ENCODE measurements at places on chromosomes 1 and 21.

DNA sequence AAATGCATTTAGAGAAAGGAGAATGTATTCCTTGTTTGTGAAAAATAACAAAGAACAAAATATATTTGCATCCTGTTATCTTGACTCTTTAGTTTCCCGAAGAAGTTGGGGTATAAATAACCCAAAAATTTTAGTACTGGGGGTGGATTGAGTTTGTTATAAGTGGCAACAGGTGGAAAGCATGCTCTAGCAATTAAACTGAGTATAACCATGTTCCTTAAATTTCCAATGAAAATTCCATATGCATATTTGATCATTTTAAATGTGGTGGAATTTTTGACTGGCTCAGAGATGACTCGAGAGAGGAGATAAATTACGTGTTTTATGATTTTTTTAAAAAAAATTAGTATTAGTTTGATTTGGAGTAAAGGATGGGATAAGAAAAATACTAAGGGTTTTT lies 348.9 kb downstream of the TGFB2 start:
- H3K4me1 ChIP-seq = no peaks in the 10 kb centered on the region
- H3K27me3 ChIP-seq = no peaks in the 10 kb centered on the region
- no peak overlapping the region for H3K4me3 ChIP-seq
- no peak overlapping the region for H3K27ac ChIP-seq
- H3K36me3 ChIP-seq = no peaks in the 10 kb centered on the region

DNA sequence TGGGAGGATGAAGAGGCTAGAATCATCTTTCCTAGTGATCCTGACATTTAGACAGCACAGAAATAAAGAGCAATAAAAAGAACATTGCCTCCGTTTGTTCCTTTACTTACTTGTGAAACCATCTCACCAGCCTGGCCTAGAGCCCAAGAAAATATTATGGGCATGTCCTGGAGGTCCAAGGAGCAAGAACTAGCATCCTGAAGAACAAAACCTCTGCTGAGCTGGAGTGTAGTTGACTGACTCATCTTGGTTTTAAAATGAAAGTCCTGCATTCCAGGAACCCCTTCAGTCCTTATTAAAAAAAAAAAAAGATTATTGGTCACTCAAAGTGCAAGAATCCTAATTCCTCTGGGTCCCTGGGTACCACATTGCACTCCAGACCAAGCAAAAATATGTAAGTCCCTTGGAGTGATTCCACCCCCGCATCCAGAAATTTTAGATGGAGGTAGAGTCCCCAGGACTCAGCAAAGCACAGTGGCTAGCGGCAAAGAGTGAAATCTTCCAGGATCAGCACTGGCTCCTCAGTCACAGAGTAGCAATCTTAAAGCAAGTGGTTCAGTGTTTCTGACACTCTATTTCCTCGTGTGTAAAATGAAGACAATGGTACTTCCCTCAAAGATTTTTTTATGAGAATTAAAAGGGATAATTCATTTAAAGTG lies 7.0 kb downstream of the SMCP start:
- no peaks in the 10 kb centered on the region for H3K36me3 ChIP-seq
- peaks cover 24% of the 10 kb centered on the region for H3K27me3 ChIP-seq
- H3K27ac ChIP-seq = no peak overlapping the region
- peaks cover 5% of the 10 kb centered on the region for H3K4me1 ChIP-seq

- H3K27me3 ChIP-seq = no peaks in the 10 kb centered on the region
- no peak for DNase-seq
- peaks cover 11% of the 10 kb centered on the region for H3K4me1 ChIP-seq
- H3K4me3 ChIP-seq = no peak overlapping the region
- no peak overlapping the region for H3K27ac ChIP-seq
- peaks cover 3% of the 10 kb centered on the region for H3K36me3 ChIP-seq
These were observed 9.4 kb downstream of the FCAMR start for GRCh38 chr1:206960676-206961386.

GRCh38 chr1:202197653-202198365 lies 4.2 kb downstream of the LGR6 start:
- peak overlapping the region; percentile 93 for H3K27ac ChIP-seq
- H3K4me1 ChIP-seq = peaks cover 41% of the 10 kb centered on the region
- DNase-seq = peak; percentile 71
- no peaks in the 10 kb centered on the region for H3K27me3 ChIP-seq

DNA sequence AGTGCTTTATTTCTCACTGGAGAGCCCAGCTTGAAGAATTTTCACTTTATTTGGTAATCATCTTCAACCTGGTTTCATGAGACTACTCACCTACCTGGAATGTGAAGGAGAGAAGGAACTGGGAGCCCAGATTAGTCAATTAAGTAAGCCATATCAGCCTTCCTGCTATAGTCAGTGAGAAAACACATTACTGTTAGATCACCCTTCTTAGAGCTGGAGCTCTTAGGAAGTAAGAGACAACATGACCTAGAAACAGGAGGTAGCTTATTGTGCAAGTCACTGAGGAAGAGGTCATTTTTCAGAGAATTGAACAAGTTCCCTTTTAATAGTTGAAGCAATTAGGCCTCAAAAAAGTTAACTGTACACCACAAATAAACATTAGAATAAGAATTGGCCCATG lies 49.2 kb upstream of the TEKT2 start:
- no peak for DNase-seq
- H3K36me3 ChIP-seq = peaks cover 32% of the 10 kb centered on the region
- no peaks in the 10 kb centered on the region for H3K4me1 ChIP-seq
- no peak overlapping the region for H3K4me3 ChIP-seq

DNA sequence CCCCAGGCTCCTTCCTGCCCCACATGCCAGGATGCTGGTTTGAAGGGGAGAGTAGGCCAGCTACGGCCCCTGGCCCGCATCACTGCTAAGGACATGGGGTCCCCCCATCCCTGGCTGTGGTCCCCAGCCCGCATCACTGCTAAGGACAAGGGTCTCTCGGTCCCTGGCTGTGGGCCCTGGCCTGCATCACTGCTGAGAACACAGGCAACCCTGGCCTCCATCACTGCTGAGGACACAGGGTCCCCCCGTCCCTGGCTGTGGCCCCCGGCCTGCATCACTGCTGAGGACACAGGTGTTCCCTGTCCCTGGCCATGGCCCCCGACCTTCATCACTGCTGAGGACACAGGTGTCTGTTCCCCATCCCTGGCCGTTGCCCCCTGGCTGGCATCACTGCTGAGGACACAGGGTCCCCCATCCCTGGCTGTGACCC lies 448 bp upstream of the OBSCN start:
- H3K27me3 ChIP-seq = no peaks in the 10 kb centered on the region
- DNase-seq = no peak
- peaks cover 2% of the 10 kb centered on the region for H3K36me3 ChIP-seq

DNA sequence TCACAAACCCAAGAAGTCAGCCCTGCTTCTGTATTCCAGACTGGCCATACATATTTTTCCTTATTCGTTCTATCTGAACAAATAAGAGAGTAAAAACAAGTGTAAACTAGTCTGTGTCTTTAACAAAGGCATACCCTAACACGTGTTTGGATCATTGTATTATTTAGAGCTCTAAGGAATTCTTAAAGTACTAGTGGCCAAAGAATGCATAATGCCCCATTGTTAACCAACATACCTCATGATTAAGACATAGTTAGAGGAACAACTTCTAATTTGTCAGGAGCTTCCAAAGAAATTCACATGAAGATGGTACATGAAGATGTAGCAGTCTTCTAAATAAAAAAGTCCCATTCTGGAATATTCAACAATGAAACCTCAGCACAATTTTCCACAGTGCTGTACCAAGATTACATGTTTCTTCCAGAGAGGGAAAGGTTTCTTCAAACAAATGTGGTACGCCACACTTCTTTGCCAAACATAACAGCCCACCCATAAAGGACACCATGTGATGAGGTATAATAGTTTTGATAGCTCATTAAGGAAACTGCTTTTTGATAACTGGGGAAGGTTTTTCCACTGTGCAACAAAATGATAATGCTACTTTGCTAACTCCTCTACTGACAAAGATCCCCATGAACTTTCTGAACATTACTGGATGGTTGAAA lies 5.0 kb downstream of the PALMD start:
- peaks cover 48% of the 10 kb centered on the region for H3K27me3 ChIP-seq
- no peak overlapping the region for H3K27ac ChIP-seq
- H3K36me3 ChIP-seq = no peaks in the 10 kb centered on the region
- DNase-seq = no peak

- no peak overlapping the region for H3K4me3 ChIP-seq
- no peaks in the 10 kb centered on the region for H3K27me3 ChIP-seq
- H3K36me3 ChIP-seq = peaks cover 14% of the 10 kb centered on the region
- no peak for DNase-seq
These were observed 52.7 kb upstream of the ATP5PO start for GRCh38 chr21:33968080-33968994.

GRCh38 chr1:174158767-174159251 lies 511 bp upstream of the RABGAP1L start:
- no peaks in the 10 kb centered on the region for H3K27me3 ChIP-seq
- peaks cover 61% of the 10 kb centered on the region for H3K4me1 ChIP-seq
- H3K27ac ChIP-seq = peak overlapping the region; percentile 83
- H3K36me3 ChIP-seq = peaks cover 14% of the 10 kb centered on the region

DNA sequence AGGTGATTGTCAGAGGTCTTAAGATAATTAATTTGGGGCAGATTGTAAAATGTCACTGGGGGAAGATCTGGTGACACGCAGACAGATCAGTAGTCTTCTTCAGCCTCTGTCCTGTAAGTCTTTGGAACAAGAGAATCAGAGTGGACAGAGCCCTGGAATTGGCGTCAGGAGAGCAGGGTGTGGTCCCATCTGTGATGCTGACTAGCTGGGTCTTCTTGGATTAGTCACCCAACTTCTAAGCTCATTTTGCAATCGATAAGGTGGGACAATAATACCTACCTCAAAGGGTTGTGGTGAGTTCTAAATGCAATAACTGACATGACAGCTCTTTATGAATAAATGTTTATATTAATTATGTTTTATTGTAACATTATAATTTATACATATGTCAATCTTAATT lies 4.8 kb downstream of the FASLG start:
- H3K4me1 ChIP-seq = peaks cover 84% of the 10 kb centered on the region
- peak overlapping the region; percentile 95 for H3K27ac ChIP-seq
- peak overlapping the region; percentile 95 for H3K4me3 ChIP-seq
- peaks cover 54% of the 10 kb centered on the region for H3K36me3 ChIP-seq
- H3K27me3 ChIP-seq = no peaks in the 10 kb centered on the region
- no peak for DNase-seq

- peak overlapping the region; percentile 77 for H3K27ac ChIP-seq
- H3K4me1 ChIP-seq = peaks cover 71% of the 10 kb centered on the region
- H3K4me3 ChIP-seq = peak overlapping the region; percentile 82
- H3K36me3 ChIP-seq = peaks cover 12% of the 10 kb centered on the region
These were observed 816 bp downstream of the IL6R start for GRCh38 chr1:154405747-154406571.

DNA sequence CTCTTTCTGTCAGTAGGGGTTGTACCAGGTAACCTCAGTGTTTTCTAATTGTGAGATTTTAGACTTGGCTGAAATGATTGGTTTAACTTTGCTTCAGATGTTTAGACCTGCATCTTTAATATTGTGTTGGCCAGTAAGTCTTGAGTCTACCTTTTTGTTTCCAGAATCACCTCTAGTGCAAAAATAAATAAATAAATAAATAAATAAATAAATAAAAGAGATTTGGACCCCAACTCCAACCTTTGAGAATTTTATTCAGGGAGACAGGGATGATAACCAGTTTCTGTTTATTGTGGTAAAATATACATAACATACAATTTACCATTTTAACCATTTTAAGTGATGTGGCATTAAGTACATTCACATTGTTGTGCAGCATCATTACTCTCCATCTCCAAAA lies 64.4 kb downstream of the RAVER2 start:
- H3K27ac ChIP-seq = no peak overlapping the region
- no peak overlapping the region for H3K4me3 ChIP-seq
- H3K4me1 ChIP-seq = no peaks in the 10 kb centered on the region

DNA sequence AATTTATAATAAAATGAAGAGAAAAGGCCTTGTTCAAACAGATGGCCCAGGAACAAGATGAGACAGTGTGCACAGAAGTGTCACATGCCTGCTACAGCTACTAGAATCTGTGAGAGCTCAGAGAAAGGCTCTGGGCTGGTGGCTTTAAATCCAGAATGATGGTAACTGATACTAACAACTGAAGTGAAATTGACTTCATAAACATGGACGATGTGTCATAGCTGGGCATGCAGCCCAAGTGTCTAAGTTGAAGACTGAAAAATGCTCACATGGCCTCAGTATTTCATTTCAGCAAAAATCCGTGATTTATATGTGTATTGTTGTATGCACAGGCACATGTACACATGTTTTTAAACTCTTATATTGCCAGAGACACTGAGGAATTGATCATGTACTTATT lies 208.3 kb upstream of the RUNX1 start:
- H3K4me1 ChIP-seq = no peaks in the 10 kb centered on the region
- no peak for DNase-seq
- no peaks in the 10 kb centered on the region for H3K36me3 ChIP-seq

DNA sequence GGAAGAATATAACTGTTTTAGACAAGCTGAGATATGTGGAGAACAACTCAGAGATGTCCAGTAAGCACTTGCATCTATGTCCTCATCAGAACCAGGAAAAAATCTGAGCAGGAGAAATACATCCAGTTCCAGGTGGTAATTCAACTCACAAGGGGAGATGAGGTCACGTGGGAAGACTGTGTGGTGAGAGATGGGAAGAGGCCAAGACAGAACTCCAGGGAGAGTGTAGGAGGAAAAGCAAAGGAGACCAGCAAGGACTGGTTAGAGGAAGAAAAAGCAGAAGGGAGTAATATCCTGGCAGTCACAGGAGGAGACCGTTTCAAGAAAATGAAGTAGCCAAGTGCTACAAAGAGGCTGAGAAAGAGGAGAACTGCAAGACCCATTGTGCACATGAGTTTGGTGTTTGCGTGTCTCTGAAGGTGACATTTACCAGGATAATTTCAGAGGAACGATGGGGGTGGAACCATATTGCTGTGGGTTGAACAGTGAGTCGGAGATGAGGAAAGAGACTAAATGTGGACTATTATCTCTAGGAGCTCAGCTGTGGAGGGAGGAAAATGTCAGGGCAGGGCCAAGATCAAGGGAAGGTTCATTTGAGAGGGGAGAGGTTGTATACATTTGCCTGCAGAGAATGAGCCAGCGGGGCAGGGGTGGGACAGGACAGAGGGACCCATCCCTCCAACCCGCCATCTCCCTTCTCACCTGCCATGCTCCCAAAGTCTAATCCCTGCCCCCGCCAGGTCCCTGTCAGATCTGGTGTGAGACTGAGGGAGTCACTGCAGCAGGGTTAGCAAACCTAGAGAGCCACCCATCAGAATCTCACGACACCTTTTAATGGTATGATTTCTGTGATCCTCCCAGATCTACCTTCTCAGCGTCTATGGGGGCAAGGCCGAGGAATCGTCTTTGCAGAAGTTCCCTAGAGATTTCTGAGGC lies 24.9 kb downstream of the SUSD4 start:
- peaks cover 1% of the 10 kb centered on the region for H3K36me3 ChIP-seq
- no peak overlapping the region for H3K27ac ChIP-seq
- no peak for DNase-seq
- H3K27me3 ChIP-seq = peaks cover 46% of the 10 kb centered on the region
